ENCODE measurements at places on chromosomes 16 and 17.

DNA sequence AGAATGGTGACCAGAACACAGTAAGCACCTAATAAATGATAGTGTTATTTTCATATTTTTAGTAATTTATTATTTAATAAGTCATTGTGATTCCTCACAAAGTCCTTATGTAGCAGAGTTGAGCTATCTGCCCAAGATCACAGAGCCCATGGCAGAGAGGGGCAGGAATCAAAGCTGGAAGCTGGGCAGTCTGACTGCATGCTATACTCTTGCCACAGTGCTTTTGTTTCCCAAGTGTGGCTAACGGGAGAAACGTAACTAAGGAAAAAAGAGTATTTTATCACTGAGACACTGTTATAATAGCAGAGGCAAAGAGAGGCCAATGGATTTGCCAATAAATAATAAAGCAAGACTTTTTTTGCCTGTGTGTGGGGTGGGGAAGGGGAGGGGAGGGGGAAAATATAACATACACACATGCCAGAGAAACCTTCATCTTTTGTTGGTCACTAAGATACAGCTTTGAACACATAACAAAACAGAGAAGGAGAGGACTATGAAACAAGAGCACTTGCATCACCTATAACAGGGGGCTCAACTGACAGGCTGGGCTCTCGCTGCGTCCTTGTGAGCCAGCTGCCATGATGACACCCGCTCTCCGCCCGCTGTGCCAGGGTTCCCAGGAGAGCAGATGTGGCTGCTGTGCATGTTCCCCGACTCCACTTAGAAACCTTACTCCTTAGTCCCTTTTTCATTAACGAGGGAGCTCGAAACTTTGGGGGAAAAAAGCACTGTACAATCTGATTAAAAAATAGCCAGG lies 10.1 kb downstream of the CSNK2A2 start:
- no peak for DNase-seq

DNA sequence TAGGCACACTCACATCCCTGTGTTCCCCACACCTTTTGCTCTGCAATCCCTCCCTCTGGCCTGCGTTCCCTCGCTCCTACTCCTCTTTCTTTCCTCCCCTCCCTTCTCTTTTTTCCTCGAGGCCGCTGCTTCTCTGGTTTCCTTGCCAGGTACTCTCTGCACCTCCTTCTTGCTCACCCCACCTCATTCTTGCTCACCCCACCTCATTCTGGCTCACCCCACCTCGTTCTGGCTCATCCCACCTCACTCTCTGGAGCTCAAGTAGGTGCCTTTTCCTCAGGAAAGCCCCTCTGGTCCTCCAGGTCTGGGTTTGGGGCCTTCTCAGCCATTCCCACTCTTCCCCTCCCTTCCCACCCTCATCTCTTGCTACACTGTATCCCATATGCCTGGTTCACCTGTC lies 103.5 kb downstream of the PLCG2 start:
- no peak for DNase-seq

- DNase-seq, result no peak
Observed at GRCh38 chr16:24525970-24526559, 13.3 kb upstream of the RBBP6 start.

GRCh38 chr17:62601471-62601870 lies 26.0 kb upstream of the MRC2 start:
- DNase-seq, result no peak

GRCh38 chr17:38602453-38602852 lies 3.3 kb downstream of the SRCIN1 start:
- DNase-seq, result no peak

All from CD4-positive, alpha-beta T cell treated with Interleukin-4 for 1 hour (primary cell).